ENCODE measurements at places on chromosomes 3 and 15.

- DNase-seq: no peak
Observed at GRCh38 chr3:128176276-128176833, 23.1 kb downstream of the EEFSEC start.

DNA sequence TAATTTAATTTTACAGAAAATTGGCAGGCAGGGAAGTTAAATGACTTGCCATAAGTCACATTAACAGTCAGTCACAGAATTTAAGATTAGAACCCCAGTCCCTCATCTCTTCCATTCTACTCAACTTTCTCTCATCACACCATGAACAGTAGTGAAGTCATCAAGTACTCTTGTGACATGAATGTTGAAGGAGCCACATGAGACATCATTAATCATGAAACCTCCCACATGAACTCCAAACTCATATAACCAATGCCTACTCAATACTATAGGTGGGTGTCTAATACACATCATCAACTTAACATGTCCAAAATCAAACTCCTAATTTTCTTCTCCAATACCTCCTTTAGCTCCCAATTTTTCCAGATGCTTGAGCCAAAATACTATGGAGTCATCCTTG is 19.5 kb downstream of the PHC3 start:
- DNase-seq: no peak

DNA sequence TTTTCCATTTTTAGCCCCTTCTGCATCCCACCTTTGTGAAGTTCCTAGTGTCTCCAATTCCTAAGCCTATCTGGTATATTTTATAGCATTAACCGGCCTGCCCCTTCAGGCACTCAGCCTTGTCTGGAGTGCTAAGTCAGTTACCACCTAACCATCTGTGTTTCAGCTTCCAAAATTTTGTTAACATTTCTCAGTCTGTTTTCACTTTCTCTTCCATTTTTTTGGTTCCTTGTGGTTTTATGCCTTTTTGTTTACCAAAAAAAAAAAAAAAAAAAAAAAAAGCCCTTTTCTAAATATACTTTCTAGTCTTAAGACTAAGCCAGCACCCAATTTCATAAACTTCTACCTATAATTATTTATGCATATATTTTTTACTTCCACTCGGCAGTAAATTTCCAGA is 92.4 kb downstream of the CSNK1G1 start:
- DNase-seq: no peak

- DNase-seq: no peak
Observed at GRCh38 chr15:85004550-85004949, 22.9 kb downstream of the PDE8A start.

GRCh38 chr3:17901893-17902292 is 159.5 kb upstream of the TBC1D5 start:
- DNase-seq: no peak

DNA sequence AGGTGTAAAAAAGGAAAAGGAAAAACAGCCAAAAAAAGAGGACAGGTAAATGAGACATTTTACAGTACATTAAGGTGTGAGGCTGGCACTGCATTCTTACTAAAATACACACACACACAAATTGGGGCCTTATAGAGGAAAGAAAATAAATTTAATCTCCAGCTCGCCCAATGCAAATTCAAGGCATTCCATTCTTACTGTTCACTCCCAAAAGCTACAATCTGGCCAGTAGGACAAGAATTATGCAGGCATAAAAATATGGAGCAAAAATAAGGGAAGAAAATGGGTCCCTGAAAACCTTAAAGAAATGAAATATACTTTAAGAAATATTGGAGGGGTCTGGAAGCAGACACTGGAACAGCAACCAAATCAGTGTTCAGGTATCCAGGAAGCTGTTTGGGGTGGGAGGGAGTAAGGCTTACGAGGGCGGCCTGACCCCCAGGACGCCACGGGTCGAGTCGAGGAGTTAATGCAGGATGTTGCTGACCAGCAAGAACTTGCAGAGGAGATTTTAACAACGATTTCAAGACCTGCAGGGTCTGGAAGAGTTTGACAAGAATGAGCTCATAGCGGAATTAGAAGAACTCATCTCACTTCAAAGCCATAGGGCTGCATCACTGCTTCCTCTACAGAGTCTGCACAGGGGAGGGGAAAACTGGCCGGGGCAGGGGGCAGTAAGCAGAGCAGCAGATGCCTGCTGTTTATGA is 245.5 kb downstream of the TBL1XR1 start:
- DNase-seq: no peak

- no peak for DNase-seq
Observed at GRCh38 chr3:16912400-16913263, 27.9 kb downstream of the PLCL2 start.

- no peak for DNase-seq
Observed at GRCh38 chr3:131731709-131732108, 228.9 kb upstream of the MRPL3 start.

Measured in activated CD4-positive, CD25-positive, alpha-beta regulatory T cell (primary cell).